ENCODE measurements at places on chromosomes 11 and 22.

GRCh38 chr22:27537501-27537900, 264.1 kb downstream of the MN1 start:
- DNase-seq, result no peak

GRCh38 chr11:32931606-32932005, 39.0 kb downstream of the QSER1 start:
- DNase-seq, result peak; percentile 14

- no peak for DNase-seq
Observed at GRCh38 chr11:78767027-78767932, 192.6 kb upstream of the NARS2 start.

DNA sequence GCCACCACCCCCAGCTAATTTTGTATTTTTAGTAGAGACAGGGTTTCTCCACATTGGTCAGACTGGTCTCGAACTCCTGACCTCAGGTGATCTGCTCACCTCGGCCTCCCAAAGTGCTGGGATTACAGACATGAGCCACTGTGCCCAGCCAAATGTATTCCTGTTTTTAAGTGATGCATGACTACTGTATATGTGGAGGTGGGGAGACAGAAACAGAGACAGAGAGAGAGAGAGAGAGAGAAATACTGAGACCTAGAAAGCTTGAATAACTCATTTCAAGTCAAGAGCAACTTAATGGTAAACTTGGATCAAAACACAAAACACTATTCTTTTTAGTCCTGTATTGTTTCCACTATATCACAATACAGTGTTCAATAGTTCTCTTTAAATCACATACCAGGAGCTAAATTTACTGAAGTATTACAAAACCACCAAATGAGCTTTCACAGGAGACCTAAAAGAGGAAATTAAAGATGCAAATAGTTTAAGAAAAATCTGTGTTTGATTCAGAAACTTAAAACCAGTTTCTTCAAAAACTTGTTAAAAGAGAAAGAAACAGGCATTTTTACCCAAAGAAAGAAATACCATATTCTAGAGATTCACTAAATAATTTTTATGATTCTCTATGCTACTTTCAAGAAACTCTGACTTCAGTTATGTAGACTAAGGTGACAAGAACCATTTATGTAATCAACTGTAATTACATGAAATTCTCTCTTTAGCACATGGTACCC, 188.7 kb downstream of the ETS1 start:
- DNase-seq, result no peak

DNA sequence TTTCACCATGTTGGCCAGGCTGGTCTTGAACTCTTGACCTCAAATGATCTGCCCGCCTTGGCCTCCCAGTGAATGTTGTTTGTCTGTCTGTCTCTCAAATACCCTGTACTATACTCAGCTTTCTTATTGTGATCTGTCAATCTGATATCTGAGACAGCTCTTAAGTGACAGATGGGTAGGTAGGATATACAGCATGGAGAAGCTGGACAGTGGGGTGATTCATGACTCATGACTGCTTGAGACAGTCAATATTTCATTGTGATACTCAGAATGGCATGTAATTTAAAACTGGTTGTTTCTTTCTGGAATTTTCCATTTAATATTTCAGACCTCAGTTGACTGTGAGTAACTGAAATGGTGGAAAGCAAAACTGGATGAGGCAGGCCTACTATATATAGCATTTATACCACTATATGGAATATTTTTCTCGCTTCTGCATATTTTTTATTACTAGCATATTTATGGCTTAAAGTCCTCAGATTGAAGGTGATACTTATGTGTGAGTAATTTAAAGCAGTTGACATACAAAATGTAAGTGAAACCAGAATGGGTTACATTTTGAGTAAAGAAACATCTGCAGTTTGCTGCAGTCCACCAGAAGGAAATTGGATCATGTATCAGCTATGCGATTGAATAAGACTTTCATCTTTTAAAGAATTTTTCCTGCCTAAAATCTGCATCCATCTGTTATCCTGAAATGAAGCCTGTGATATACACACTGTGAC, 22.3 kb downstream of the ARHGAP42 start:
- no peak for DNase-seq

DNA sequence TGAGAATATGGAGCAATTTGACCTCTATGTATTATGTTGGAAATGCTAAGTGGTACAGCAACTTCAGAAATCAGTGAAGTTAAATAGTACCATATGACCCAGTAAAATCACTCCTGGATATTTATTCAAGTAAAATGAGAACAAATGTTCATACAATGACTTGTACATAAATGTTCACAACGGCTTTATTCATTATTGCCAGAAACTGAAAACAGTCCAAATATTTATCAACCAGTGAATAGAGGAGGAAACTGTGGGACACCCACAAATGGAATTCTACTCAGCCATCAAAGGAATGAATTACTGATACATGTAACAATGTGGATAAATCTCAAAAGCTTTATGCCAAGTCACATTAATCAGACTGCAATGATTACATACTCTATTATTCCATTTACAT, 416.3 kb downstream of the AASDHPPT start:
- DNase-seq, result no peak

DNA sequence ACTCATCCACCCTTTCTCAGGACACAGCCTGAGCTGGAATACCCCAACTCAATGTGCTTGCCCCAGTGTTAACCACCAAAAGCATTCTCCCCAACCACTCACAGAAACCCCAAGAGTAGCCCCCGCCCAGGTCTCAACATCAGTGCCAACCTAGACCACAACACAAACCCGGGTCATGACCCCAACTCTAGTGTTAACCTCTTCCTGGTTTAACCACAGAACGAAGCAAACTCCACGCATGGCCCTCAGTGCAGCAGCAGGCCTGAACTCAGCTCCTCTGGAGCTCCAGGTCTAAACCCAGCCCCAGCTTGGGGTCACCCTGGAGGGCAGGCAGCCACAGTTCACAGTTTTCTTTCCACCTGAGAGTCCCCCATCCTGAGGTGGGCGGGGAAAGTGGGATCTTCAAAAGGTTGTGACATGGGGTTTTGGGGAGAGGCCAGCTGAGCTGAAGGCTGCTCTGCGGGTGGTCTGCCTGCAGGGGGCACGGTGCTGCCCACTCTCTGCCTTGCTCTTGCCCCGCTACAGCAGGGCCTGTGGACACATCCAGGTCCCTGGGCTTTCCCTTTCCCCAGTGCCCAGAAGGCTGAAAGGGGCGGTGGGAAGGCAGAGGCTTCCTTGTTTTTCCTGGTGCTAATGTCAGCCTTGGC, 37.9 kb downstream of the NECTIN1 start:
- DNase-seq, result no peak

GRCh38 chr22:47335460-47335859, 573.0 kb downstream of the TBC1D22A start:
- no peak for DNase-seq

GRCh38 chr11:73225001-73225686, 7.1 kb downstream of the P2RY2 start:
- DNase-seq, result peak; percentile 80

DNA sequence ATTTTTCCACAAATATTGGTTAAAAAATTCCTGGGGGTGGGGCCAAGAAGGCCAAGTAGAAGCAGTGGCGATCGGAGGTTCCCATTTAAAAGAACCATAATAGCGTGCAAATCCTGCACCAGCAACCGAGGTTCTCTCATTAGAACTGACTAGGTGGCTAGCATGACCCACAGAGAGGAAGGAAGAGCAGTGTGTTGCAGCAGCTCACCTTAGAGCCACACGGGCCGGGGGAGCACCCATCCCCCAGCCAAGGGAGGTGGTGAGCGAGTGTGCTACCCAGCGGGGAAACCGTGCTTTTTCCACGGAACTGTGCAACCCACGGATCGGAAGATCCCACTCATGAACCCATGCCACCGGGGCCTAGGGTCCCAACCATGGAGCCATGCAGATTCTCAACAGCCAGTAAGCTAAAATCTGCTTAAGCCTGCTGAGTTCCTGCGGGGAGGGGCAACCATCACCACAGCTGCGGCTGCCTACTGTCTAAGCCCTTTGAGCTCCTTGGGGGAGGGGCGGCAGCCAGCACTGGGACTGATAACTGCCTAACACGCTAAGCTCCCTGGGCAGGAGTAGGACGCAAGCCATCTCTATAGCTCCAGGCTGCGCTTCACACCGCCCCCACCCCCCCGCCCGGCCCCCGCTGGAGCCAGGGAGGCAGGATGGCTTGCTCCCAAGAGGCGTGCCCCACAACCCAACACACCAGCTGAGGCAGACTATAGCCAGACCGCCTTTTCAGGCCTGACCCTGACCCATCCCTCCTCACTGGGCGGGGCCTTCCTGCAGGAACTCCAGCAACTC, 21.0 kb upstream of the HTATIP2 start:
- DNase-seq, result no peak

DNA sequence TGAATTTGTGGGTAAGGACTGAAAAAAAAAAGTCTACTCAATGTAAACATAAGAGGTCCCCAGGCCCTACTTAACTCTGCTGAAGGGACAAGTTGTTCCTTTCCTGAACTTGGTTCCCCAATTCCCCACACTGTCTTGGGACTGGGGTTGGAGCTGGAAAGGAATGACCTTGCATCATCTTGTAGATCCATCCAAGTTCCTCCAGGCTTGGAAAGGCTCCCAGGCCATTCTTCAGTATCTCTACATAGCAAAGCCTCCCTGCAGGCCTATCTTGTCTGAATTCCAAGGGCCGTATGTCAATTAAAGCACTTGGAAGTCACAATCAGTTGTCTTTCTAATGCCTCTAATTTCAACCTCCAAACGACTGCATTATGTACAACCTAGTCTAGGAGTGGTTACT, 361.2 kb downstream of the TMEM135 start:
- DNase-seq, result peak; percentile 13

- peak; percentile 26 for DNase-seq
Observed at GRCh38 chr11:93059117-93059957, 89.9 kb downstream of the MTNR1B start.

DNA sequence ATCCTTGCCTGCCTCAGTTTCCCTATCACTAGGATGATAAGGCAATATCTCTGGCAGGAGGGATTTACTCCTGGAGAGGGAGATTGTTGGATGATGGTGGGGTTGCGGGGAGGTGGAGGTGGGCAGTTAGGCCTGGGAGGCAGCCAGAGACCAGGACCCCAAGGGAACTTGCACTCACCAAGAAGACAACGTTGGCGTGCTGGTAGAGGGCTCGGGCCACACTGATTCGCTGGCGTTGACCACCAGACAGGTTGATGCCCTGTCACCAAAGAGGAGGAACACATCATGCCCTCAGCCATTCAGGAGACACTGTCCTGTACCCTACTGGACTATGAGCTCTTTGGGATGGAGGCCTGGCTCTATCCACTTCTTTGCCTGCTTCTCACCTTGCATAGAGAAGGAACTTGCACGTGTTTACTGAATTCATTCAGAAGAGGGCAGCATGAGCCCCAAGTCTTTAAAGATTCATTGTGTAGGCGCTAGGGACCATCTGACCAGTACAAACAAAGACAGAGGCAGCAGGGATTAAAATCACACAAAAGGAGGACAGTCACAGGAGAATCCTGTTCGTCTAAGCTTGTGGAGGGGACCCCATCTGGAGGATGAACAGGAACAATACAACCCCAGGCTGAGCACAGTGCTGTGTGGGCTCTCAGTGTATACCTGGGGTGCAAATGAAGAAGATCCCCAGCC, 24.2 kb upstream of the KCNJ11 start:
- DNase-seq, result no peak

DNA sequence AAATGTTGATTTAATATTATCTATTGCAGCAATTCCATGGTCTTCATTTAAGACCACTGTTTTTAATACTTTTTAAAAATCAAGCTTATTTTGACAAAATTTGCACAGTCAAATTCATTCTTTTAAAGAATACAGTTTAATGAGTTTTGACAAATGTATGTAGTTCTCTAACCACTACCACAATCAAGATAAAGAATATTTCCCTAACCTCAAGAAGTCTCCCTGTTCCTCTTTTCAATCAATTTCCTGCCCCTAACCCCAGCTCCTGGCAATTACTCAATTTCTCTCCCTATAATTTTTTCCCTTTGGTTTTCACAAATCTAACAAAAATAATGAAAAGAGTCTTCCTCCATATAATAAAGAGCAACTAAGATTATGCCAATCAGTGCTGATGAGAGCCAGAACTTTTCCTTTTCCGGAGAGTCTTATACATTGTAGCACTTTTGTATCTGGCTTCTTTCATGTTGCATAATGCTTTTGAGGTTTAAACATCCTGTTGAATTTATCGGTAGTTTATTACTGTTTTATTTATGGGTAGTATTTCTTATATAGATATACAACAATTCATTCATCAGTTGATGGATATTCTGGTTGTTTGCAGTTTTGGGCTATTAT, 231.7 kb downstream of the AASDHPPT start:
- no peak for DNase-seq

DNA sequence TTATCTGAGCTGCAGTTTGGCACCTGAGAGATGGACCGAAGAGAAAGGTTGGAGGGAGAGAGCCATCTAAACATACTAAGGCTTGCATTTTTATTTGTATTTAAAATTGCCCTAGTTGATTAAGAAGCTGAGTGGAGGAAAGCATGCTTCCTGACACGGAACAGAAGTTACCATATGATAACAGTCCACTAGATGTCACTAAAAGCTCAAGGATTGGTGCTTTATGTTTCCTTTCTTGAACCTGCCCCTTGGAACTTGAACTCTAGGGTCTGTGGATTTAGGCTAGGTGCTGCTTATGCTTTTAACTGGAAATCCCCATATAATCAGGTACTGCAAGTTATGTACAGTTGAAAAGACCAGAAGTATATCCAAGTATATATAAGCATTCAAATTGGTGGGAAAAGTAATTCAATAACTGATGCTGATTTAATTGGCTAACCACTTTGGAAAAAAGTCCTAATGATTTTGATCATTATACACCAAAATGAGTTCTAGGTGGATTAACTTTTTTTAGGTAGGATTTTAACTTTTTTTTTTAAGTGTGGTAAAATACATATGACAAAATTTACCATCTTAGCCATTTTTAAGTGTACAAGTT, 9.5 kb downstream of the RBMXL2 start:
- no peak for DNase-seq

- no peak for DNase-seq
Observed at GRCh38 chr22:41461901-41462300, 6.6 kb downstream of the PHF5A start.

- DNase-seq, result no peak
Observed at GRCh38 chr11:108218912-108219783, 3.3 kb downstream of the NPAT start.

DNA sequence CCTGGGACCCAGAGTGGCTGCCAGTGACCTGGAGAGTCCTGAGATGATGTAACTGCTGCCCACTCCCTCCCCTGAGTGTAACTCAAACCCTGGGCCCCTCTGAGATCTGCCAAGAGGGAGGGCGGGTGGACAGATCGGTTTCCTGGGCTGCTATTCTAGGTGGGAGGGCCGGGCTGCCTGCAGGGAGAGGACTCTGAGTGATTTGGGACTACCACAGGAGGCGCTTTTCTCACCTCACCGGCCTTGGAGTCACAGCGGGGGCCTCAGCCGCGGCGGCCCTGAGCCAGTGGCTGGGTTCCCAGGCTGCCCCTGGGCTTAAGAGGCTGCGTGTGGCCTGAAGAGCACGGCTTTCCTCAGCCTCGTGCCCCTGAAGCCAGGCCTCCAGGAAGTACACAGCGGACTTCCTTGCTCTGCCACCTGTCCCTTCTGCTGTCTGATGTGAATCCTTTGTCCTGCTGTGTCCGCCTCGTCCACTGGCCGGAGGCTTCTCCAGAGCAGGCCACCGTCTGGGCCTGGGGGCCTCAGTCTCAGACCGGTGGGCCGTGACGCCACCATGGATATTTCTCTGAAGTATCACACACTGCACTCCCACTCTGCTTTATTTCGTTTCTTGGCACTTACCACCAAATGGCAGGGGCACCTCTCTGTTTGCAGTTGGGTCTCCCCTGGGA, 11.5 kb downstream of the RELT start:
- DNase-seq, result peak; percentile 60

GRCh38 chr22:41833369-41834004, 582 bp downstream of the SREBF2 start:
- peak; percentile 59 for DNase-seq

- DNase-seq, result peak; percentile 46
Observed at GRCh38 chr11:91860661-91861060, 364.0 kb upstream of the FAT3 start.
